ENCODE measurements at places on chromosomes 4 and X.

GRCh38 chr4:86497980-86498862, 95.9 kb upstream of the PTPN13 start:
- DNase-seq: peak; percentile 86

- DNase-seq: no peak
These were observed 75.7 kb upstream of the ANK2 start for GRCh38 chr4:112973750-112974251.

DNA sequence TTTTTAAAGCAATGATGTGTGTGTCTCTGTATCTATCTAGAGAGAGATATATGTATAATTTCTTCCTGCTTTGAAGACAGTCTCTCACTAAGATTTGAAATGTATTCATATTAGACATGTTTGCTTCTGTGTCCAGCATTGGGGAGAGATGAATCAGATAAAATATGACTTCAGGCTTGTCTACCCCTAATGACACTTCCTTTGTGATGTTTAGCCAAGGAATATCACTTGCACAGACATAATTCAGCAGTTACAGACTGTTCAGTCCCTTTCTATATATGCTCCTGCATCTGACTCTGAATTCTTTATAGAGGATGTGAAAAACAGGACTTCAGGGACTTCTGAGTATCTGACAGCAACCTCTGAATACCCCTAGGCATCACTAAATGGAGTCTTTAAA, 158.4 kb downstream of the DCLK2 start:
- no peak for DNase-seq

- peak; percentile 40 for DNase-seq
These were observed 1.9 kb upstream of the SEPTIN6 start for GRCh38 chrX:119694601-119695534.

GRCh38 chr4:26255989-26256388, 64.8 kb upstream of the RBPJ start:
- no peak for DNase-seq

GRCh38 chr4:76850010-76850441, 47.9 kb downstream of the SOWAHB start:
- no peak for DNase-seq

GRCh38 chr4:153713866-153714646, 30.0 kb downstream of the TLR2 start:
- no peak for DNase-seq

DNA sequence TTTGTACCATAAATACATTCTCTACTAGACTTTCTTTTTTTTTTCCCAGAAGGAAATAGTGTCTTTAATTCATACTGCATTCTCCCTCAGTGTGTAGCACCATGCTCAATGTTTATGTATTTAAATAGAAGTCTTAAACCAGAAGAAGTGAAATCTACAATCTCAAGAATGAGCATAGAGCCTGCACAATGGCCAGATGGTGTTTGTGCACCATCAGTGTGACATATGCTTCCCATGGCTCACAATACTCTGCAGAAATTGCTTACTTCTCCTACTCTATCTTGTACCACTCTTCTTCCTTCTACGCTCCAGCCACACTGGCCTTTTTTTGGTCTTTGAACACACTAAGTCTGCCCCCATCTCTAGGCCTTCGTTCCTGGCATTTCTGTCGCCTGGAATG, 2.6 kb upstream of the DOCK11 start:
- DNase-seq: no peak

DNA sequence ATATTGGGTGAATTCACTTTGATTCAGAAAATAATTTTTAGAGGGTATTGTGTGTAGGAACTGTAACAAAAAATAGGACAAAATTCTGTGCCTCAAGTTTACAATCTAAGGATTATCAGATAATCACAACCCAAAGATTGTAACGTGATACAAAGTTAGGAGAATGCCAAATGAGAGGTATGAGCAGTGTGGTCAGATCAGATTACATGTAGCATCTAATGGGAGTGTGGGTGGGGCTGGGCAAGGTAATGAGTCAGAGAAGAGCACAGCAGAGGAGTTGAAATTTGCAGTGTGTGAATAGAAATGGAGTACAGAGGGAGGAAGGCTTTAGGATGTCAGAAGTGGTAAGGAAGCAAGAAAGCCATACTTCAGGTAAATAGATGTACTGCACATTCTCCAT, 103.4 kb upstream of the TEX13A start:
- DNase-seq: no peak

GRCh38 chr4:47374477-47374876, 89.0 kb downstream of the COMMD8 start:
- DNase-seq: no peak

DNA sequence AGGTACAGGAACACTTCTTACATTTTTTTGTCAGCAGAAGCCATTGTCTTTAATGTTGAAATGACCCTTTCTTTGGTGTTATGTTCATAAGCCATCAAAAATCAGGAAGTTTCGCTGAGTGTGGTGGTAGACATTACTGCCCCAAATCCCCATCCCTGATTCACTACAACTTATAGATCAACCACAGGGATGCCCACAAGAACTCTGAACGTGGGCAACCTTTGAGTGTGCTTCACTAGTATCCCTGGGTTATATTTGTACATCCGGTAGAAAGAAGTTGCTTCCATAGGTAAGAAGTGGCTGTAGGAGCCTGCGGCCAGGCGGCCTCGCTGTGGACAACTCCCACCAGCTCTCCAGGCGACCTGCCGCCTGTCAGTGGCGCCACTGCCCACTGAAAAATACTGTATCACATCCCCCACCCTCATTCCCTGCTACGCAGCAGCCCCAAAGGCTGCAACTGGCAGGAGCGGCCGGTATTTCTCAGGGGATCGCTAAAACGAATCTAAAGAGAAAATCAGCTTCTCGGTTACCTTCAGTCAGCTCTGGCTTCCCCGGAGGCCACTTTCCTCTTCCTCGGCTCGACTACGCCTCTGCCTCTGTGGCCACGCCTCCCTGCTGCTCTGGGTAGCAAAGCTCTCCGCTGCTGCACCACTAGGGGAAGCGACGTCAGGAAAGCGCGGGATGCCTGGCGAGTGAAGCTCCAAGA, 13.9 kb upstream of the ETDC start:
- peak; percentile 58 for DNase-seq

DNA sequence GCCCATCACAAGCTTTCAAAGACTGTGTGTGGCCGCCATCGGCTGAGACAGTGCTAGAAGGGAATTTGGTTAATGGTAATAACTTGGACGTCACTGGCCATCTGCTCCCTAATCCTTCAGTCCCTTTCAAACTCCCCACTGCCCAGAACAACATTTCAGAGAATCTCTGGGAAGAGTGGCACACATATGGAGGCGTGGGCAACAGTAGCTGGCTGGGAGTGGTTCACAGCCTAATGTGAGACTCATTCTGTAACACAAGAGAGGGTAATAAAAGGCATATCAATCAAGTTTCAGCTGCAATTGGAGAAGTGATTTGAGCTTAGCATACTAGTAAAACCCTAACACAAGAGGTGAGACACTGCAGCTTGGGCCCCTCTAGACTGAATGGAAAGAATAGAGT, 15.4 kb downstream of the SMIM10 start:
- DNase-seq: no peak

DNA sequence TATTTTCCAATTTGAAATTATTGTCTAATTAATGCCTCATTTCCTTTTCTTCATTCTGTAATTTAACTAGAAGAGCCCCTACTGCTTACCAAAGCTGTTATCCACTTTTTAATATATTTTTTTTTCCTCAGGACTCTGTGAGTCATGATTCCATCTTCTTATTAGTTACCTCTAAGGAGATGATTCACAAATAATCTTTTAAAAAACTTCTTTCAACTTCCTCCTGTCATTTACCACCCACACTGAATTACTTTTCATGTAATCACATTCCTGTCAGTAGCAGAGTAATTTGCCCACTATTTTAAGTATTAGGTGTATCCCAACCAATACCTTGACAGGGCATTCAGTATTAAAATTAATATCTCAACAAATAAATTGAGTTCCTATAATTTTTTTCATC, 470.9 kb upstream of the ADGRL3 start:
- no peak for DNase-seq

- peak; percentile 71 for DNase-seq
These were observed 18.3 kb downstream of the QDPR start for GRCh38 chr4:17493619-17494018.

- DNase-seq: no peak
These were observed 47.2 kb downstream of the FGFBP1 start for GRCh38 chr4:15891312-15891711.

- peak; percentile 30 for DNase-seq
These were observed 2.4 kb downstream of the RAP2C start for GRCh38 chrX:132216806-132217202.

DNA sequence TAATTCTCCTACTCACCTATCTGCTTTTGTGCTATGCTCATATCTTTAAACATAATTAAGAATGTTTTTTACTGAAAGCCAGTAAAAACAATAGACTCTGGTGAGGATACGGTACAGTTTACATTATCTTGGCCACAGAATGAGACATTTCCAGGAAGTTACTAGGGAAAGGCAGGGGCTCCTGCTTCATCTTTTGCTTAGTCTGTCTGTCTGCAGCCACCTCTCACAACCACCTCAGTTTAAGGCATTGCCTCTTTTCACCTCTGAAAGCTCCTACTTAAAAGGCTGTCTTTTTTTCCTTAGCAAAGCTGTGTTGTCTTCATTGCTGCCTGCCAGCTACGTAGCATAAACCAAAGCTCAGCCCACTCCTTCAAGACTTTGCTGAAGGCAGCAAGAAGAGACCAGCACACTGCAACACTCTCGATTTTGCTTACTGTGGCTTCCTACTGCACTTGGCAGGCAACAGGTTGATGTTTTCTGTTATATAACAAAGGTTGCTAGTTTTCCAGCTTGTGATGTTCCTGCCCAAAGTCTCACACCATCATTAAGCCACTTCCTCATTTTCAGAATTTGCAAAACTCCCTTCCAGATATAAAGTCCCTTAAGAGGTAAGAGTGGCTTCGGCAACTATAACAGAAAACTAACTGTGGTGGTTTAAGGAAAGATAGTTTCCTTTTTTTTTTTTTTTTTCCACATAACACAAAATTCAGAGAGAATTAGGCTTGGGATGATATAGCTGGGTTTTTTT, 432.9 kb downstream of the GRXCR1 start:
- DNase-seq: no peak

GRCh38 chr4:38090455-38091246, 130.5 kb downstream of the PTTG2 start:
- DNase-seq: no peak

DNA sequence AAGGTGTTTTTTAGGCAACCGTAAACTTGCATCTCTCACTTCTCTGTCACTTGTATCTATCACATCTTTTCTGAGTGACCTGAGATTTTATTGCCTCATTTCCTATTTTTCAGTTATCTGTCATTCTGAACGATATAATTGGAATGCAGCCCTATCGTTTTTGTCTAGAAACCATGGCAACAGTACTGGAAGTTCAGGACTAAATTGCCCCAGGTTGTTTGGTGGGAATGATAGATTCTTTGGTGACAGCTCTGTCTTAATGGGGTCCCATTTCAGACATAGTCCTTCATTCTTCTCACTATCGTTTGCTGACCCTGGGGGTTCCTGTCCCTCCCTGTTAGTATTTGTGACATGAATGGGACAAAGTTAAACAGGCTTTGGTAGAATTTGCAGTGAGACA, 267.7 kb upstream of the GALNT7 start:
- DNase-seq: no peak

DNA sequence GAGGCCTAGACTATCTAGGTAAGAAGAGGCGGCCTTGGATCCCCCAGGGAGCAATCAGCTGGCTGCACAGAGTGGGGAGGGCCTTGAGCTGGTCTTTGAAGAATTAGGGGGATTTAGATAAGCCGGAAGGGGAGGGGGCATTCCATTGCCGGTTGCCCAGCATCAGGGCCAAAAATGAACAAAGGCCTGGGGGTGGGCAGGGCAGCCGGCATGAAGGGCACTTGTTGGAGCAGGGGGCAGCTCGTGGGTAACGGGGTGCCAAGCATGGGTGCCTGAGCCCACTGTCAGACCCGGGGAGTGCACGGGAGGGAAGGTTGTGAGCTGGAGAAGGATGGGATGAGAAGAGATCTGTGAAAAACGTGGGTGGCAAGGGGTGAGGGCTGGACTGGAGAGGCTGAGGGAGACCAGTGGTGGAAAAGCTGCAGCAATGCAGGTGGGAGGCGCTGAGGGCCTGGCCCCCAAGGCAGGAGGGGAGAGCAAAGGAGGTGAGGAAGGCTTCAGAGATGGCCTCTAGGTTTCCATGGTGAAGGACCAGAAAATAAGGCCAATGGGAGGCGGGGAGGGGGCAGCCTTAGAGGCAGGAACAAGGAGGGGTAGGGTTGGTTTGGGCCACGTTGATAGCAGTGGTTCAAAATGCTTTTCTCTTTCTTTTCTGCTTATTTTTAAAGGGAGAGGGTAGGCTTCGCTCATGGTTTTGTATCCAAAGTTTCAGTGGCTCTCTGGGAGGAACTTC, 8.6 kb downstream of the KLF3 start:
- peak; percentile 86 for DNase-seq

- DNase-seq: peak; percentile 60
These were observed 91.4 kb downstream of the BCOR start for GRCh38 chrX:40006106-40007017.

DNA sequence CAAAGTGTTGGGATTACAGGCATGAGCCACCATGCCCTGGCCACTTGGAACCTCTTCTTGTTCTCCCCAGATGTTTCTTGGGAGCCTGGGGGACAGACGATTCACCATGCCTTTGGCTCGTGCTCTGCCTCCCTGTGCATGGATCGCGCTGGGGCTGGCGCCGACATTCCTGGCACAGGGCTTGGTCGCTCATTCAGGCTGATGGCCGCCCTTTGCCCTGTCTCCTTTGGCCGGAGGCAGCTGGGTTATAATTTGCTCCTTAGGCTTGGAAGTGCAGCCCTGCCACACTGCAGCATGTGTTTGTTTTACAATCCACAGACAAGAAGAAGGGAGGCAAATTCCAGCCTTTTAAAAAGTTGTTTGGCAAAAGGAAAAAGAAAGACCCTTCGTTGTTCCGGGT, 115.3 kb downstream of the AASDH start:
- DNase-seq: no peak

DNA sequence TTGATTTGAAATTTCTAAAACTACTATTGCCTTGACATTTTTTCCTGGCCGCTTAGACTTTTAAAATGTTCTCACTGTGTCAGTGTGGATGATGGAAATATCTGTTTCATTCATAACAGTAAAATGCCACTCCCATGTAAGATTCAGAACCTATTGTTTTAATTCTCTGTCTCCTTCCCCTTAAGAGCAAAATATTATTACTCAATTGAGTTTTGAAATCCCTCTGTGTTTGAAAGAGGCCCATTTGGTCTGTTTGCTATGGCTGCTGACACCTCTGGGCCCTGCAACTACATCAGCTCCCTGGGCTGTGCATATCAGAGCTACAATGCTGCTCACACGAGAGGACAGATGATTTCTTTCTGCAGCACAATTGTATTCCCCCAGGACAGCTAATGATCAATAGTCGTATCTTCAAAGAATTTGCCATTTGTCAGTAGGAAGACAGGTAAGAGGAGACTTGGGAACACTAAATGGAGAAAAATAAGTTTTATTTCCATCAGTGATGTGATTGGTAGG, 388.0 kb upstream of the GALNT7 start:
- no peak for DNase-seq

DNA sequence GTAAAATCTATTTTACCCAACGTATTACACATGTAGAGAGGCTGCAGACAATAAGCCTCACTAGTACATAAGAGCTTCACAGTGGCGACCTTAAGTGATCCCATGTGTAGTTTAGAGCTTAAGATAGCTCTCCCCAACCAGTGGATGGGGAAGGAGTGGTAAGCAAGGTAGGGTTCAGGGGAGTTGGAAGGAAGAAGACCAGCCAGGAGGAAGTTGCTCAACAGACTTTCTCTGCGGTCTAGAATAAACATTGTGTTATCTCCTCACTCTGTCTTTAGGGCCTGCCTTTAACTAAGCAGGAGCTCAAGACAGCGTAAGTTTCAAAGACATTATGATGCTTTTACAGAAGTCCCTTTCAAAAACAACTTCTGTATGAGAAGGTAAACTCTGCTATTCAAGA, 16.8 kb downstream of the MEPE start:
- DNase-seq: peak; percentile 65

- peak; percentile 20 for DNase-seq
These were observed at the start of gene PRDM5 for GRCh38 chr4:120922381-120923206. TSS of gene PRDM5 (minus strand) at chr4:120922726. CDS start at chr4:120922608, 118 bp downstream.
